ENCODE measurements at places on chromosomes 6 and 20. TPM values are rescaled to one million over a fixed set of nuclear protein-coding genes. Genes with fewer than 3 reads are reported as not detected.

GRCh38 chr6:156795825-156796224 lies 18.6 kb downstream of the ARID1B start:
- DNase-seq = no peak

DNA sequence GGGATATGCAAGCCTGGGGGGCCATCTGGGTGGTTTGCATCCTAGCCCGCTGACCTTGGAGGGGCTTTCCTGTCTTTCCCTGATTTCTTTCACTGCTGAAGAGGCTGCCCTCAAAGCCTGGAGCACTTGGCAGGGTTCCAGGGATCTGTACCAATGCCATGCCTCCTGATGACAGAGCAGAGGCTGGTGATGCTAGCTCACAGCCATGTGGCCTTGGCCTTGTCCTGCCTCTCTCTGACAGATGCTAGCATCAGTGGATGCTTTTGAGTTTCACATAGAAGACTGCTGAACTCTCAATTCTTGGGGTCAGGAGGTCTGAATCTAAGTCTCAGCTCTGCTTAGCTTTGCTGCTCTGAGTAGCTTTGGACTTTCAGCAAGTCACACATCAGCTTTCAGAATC lies 21.9 kb upstream of the RREB1 start:
- peak; percentile 46 for DNase-seq

DNA sequence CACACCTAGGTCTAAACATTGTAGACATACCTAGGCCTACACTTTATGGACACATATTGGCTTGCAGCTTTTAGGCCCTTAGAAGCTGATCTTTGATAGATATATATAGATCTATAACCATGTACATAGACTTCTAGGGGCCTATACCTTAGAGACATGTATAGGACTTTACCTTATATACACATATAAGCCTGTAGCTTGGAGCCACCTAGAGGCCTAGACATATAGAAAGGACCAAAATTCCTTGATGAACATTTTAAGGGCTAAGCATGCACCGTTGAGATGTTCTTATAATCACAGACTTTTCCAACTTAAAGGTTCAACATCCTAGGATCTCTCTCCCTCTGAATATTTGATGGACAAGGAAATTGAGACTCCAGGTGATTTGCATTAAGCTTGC lies 371.7 kb upstream of the SASH1 start:
- no peak for DNase-seq

DNA sequence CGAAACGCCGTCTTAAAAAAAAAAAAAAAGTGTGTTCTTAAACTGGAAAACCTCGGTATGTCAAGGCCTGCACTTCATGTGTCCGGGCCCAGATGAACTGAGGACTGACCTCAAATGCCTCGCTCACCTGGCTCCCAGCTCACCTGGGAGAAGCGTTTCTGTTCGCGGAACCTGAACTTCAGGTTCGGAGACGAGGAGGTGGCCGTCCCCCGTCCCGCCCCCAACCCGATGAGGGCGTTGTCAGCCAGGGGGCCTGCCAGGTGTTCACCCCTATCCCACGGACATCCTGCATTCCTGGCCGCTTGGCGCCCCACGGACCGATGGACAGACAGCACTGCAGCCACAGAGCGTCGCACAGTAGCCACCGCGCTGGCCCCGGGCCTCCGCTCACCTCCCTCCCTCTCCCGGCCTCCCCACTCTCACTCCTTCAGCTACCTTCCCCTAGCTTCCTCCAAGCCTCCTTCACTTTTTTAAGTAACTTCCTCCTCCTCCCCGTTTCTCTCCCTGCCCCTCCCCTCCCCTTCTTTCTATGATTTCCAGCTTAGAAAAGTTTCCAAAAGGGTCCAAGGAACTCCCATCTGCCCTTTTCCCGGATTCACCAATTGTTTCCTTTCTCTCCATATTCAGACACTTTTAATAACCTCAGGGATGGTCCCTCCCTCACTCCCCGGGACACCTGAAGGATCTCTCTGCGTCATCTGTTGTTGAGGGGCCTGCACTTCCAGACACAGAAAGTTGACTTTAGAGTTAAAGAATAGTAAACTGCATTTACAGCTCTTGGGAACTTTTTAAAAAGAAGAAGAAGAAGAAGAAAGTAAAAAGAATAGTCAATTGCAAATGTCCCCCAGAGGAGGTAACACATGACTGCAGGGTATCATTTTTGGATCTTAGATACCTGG lies 22.7 kb upstream of the MCM3 start:
- no peak for DNase-seq

DNA sequence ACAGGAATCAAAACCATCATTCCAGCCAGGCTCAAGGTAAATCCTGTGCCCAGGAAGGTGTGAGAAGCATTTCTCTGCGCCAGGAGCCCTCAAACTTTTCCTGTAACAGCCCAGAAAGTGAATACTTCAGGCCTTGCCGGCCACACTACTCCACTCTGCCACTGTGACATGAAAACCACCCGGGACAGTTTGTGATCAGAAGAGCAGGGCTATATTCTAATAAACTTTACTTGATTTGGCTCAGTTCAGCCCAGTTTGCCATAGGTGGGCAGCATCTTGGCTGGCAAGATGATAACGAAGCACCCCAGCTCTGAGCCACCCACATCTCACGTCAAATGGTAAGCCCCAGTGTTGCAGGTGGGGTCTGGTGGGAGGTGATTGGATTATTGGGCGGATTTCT lies 249.4 kb downstream of the DLL1 start:
- no peak for DNase-seq

DNA sequence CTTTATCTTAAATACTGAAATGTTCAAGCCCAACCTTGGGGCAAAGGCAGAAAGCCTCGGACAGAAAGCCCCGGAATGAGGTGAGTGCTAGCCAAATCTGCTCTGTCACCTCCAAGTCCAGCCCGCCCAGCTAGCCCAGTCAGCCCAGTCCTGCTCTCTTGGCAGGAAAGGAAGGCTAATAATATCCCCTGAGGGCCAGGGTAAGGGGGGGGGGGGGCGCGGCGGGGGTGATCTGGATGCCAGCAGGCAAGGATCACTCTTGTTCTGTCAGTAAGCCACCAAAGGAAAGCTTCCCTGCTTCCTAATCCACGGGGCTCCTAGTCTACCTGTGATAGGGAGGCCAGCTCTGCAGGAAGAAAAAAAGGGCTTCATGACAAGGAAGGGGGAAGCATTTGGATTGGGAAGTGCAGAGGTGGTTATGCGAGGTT lies 1.1 kb downstream of the NDRG3 start:
- DNase-seq = no peak

OTOR gene
- not detected for total RNA-seq

NOX3 gene
- total RNA-seq = not detected

Measured in omental fat pad (tissue), 4 donors.